ENCODE measurements at places on chromosomes 3 and 15.

DNA sequence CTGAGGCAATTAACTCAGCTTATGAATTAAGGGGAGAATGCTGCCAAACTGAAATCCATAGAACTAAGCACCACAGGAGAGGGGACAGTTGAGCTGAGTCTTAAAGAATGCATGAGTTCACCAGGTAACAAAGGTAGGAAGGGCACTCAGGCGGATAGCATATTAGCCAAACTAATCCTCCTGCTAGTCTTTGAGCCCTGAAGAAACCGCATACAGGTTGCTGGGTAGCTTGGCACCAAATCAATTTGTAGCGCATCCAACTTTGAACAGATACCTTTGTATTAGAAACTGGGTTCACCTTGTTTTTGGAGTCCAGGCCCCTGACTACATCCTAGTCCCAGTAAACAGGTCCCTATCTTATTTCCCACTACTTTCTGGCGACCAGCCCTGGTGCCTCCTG lies 93.7 kb downstream of the FRMD4B start:
- DNase-seq, result no peak

DNA sequence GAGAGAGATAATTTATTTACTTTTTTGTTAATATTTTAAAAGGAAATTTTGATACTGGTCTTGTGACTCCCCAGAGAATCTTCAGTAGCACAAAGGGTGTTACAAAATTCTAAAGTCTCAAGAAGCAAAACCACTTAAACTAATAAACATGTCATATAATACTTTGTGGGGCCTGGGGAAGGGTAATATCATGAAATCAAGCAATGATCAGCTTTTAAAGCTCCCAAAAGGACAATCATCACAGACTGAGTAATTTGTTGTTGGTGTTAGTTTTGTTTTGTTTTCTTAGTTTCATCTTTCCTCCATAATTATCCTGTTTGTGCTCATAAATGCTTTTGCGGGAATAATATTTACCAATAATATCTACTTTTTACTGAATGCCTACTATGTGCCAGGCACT lies 55.0 kb downstream of the TMEM212 start:
- DNase-seq, result no peak

- DNase-seq, result no peak
Observed at GRCh38 chr3:179432451-179432850, 18.8 kb downstream of the GNB4 start.

DNA sequence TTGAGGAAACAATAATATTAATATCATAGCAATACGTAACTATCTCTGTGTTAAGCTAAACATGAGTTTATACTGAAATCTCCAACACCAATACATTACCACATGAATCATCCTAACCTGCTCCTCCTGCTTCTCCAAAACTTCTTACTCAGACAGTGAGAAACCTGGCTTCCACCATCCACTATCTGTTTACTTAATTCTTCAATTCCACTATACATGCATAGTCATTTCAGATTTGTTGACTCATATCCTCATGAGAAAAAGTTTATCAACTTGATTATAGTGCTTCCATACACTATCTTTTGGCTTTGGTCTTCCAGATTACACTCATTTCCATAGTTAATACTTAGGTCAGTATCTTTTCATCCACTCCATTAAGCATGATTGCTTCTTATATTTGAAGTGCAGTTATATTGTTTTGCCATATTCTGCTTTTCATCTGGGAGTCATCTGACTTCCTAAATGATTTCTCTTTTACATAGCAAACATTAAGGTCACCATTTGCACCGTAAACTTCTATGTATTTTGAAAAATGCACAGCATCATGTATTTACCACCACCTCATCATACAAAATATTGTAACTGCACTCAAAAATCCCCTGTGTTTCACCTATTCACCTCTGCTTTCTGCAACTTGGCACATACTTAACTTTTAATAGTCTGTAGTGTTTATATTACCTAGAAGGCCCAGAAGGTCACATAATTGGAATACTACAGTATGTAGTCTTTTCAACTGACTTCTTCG lies 970.6 kb downstream of the DIPK2A start:
- DNase-seq, result no peak

- no peak for DNase-seq
Observed at GRCh38 chr3:195196266-195196665, 74.7 kb downstream of the XXYLT1 start.

DNA sequence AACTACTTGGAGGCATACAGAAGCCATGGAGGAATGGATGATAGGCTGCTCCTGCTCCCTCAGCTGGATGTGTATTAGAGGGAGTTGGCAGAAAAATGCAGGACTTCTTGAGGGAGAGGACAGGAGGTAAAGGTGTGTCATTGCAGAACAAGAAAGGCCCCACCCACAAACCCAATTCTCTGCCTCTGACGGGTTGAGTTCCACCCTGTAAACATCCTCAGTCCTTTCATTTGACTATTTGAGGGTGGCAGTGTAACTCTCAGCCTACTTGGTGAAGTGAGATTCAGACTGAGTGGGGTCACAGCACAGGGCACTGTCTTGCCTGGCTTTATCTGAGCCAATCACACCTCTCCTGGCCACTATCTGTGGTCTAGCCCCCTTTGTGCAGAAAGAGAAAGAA lies at the start of gene TPRG1:
TPRG1 (plus strand) TSS at position 265 of the 400 bp plus-strand sequence. CDS start 35,414 bp downstream, outside the sequence.
- no peak for DNase-seq

DNA sequence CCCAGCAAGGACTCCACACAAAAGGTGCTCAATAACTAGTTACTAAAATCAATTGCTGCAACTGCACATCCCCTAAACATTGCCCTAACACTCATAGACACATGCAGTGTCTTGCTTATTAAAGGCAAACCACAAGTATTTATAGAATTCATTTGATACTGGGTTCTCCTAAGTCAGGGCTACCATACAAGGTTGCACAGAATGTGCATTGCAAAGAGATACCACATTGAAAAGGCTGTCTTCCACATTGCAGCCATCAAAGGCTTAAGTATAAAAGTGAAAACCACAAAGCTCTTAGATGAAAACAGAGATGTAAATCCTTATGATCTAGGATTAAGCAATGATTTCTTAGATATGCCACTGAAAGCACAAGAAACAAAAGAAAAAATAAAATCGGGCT lies 33.6 kb upstream of the TOPAZ1 start:
- no peak for DNase-seq

DNA sequence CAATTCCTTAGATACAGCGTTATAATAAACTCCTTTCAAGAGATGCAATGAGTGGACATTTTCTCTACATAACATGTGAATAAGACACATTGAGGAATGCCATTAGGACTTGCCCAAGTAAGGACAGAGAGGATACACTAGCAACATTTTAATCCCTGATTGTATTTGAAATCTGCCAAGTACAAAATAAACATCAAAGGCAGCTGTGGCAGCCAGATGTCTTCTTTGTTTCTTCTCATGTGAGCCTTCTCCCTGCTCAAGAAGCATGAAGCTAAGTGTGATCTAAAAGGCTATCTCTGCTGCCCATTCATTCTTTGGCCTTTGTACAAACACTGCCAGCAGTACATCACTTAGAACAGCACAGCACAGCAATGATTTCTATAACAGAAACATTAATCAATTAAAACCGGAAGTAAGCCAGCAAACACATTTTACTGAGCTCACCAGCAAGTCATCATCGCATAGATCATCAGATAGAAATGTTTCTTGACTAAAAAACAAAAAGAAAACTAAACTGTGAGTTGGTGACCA lies 364.0 kb downstream of the CNTN6 start:
- no peak for DNase-seq

DNA sequence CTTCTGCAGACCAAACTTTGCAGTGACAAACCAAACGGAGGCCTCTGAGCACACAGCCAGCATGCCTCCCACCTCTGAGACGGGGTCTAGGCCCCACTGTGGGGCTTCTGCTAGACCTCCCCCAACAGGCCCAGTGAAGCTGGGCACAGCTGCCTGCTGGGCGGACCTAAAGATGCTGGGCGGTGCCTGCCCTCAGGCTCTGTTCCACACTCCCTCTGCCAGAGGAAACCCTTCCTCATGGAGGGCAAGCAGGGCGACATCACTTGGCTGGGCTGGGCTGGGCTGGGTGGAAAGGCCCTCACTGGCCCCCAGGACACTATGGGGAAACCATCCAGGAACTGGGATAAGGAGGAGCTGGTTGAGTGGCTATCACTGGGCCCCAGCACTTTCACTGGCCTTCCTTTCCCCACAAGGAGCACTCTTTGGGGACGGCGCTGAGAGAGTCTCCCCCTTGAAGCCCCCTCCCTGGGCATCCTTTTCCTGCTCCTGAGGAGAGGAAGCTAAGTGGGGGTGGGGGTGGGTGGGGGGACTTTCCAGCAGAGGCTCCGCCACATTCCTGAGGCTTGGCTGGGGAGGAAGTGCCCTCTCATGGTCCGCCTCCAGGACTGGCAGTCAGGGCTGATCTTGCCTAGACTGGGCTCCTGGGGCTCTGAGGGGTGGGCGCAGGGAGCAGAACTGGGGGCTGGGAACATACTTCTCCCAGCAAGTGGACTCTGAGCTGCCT lies 98.1 kb upstream of the HACD2 start:
- DNase-seq, result no peak

DNA sequence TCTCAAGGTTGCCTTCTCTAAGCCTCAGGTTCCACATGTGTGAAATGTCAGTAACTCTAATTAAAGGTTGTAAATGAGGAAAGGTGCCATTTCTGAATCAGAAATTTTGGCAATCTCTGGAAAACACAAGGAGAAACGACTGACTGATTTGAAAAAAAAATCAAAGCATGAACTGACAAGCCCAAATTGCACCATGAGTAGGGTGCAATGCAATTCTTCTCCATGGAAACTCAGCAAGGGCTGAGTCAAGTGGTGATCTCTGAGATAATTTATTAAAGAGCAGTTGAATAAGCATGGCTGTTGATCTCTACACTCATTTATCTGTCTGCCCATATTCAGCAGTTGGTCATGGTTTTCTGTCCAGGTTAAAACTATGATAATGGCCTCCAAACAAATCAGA lies 201.6 kb upstream of the CMC1 start:
- DNase-seq, result peak; percentile 12
